ENCODE measurements at places on chromosomes 11 and 22. TPM values are rescaled to one million over a fixed set of nuclear protein-coding genes. Genes with fewer than 3 reads are reported as not detected.
A peak's percentile ranks its signal among the peaks of the same experiment; 100 is the strongest.

DNA sequence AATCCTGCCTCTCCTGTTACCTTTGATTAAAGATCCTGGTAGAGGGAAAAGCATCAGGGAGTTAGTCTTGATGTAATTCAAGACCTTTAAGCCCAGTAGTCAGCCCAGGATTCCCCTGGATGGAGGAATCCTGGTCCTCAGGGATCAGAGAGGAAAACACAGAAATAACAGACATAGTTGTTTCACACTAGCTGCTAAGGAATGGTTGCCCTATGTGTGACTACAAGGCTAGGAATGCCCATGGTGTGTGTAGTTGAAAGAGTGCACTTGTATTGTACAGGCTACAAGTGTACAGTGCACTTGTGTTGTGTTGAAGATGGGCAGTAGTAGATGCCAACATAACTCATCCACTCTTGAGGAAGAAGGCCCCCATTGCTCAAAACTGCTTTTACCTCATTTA lies 226.8 kb downstream of the AASDHPPT start:
- no peak overlapping the region for H3K4me3 ChIP-seq
- H3K27ac ChIP-seq = no peak overlapping the region
- no peaks in the 10 kb centered on the region for H3K4me1 ChIP-seq
- H3K36me3 ChIP-seq = no peaks in the 10 kb centered on the region
- H3K27me3 ChIP-seq = no peaks in the 10 kb centered on the region

The LRRC74B gene
- total RNA-seq = not detected

- no peak overlapping the region for H3K4me3 ChIP-seq
- no peaks in the 10 kb centered on the region for H3K27me3 ChIP-seq
- peak; percentile 68 for DNase-seq
- peaks cover 2% of the 10 kb centered on the region for H3K36me3 ChIP-seq
Observed at GRCh38 chr22:41526830-41527799, 17.2 kb downstream of the POLR3H start.

DNA sequence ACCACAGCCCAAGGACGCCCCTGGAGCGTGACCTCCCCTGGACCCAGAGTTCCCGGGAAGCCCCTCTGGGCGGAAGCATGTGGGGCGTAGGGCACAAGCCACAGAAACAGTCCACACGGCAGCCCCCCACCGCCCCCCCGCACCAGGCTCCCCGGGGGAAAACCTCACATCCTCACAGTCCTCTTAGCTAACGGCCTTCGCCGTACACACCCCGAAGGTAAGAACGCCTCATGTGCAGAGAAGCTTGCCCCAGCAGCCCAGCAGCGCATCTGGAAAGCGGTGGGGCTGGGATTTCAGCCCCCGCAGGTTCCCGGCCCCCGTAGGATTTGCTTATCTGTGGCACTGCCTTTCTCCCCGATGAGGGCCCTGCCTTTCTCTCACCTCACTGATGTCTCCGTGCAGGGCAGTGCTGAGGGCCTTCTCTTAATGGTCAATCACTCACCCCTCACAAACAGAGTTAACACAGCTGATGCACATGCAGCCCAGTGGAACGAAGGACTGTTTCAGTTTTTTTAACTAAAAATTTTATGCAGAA lies 309.2 kb downstream of the BRD1 start:
- no peak overlapping the region for H3K27ac ChIP-seq
- DNase-seq = no peak
- no peaks in the 10 kb centered on the region for H3K36me3 ChIP-seq

DNA sequence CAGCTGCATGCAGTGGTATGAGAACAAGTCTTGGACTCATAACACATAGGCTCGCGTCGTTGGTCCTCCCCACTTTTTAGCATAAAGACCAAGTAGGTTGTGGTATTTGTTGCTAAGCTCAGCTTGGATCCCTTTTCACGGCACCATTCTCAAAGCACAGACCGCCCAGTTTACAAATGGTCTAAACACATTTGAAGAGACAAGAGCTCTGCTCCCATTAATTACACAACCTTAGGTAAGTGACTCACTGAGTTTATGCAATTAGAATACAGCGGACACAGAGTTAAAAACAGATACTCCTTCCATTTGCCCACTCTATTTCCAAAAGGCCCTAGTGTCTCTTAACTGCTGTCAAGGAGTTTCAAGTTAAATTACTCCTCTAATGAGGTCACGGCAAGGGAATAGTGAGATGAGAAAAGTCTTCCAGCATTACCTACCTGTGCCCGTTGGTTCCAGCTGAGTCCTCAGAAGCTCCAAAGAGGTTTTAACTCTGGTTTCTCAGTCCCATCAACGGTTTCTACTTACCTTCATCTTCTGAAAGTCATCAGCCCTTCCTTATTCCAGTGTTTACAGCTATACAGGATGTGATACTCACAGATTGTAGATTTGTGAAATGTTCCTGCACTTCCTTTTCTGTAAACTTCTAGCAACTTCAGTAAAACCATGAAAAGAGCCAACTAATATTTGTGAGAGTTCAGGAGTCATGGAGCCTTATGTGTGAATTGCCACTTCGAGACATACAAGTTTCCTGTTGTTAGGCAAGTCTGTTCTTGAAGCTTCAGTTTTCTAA lies at the start of gene MS4A6A:
MS4A6A (minus strand) TSS at position 543 of the 790 bp plus-strand sequence. CDS start 1,356 bp downstream, outside the sequence.
- DNase-seq = no peak
- peaks cover 2% of the 10 kb centered on the region for H3K36me3 ChIP-seq
- no peak within 1 kb of the TSS for H3K4me3 ChIP-seq
- H3K27me3 ChIP-seq = peaks cover 53% of the 10 kb centered on the region
- H3K27ac ChIP-seq = no peak within 1 kb of the TSS

- no peak for DNase-seq
- no peaks in the 10 kb centered on the region for H3K27me3 ChIP-seq
- H3K27ac ChIP-seq = peak overlapping the region; percentile 58
- no peaks in the 10 kb centered on the region for H3K36me3 ChIP-seq
- peaks cover 39% of the 10 kb centered on the region for H3K4me1 ChIP-seq
Observed at GRCh38 chr11:85787809-85788760, 22.9 kb downstream of the SYTL2 start.

GRCh38 chr11:95330302-95330701 lies 99.3 kb upstream of the SESN3 start:
- H3K4me3 ChIP-seq = no peak overlapping the region
- no peaks in the 10 kb centered on the region for H3K36me3 ChIP-seq
- H3K27ac ChIP-seq = no peak overlapping the region
- peaks cover 6% of the 10 kb centered on the region for H3K4me1 ChIP-seq
- DNase-seq = no peak

The RAC2 gene
- 681 TPM for total RNA-seq

GRCh38 chr11:16007514-16007913 lies 348.8 kb downstream of the SOX6 start:
- H3K27ac ChIP-seq = no peak overlapping the region
- DNase-seq = no peak
- no peak overlapping the region for H3K4me3 ChIP-seq
- H3K27me3 ChIP-seq = no peaks in the 10 kb centered on the region
- no peaks in the 10 kb centered on the region for H3K4me1 ChIP-seq

GRCh38 chr22:22959147-22959827 lies 71.7 kb downstream of the IGLL5 start:
- H3K4me1 ChIP-seq = peaks cover 7% of the 10 kb centered on the region
- H3K27ac ChIP-seq = no peak overlapping the region
- peak; percentile 73 for DNase-seq
- peaks cover 1% of the 10 kb centered on the region for H3K36me3 ChIP-seq
- H3K27me3 ChIP-seq = peaks cover 37% of the 10 kb centered on the region
- no peak overlapping the region for H3K4me3 ChIP-seq

DNA sequence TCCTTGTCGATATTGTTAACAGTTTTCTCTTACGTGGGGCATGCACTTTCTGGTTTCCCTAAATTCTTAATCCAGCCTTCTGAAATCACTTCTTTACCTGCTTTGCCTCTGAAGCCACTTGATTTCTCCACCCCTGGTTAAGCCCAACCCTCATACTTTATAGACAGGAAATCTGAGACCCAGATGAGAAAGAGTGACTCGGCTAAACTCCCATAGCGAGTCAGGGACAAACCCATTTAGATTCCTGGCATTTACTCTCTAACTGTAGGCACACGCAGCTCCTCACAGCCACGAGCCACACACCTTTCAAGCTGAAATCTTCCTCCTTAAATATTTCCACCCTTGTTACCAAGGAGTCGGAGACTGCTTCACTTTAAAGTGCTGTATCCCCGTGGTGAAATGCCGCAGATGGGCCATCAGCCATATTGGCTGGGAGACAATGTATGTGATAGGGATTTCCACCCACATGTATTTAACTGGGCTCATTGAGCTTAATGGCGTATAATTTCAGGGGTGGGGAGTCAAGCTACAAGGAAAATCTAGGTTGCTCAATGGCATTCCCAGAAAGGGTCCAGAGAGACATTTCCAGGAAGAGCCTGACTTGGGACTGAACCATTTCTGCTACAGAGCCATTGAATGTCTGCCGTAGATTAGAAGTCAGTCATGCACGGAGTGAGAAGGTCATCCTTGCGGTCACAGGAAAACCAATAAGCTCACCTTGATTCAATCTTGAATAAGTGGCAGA lies 49.9 kb upstream of the GRK3 start:
- no peak overlapping the region for H3K27ac ChIP-seq

DNA sequence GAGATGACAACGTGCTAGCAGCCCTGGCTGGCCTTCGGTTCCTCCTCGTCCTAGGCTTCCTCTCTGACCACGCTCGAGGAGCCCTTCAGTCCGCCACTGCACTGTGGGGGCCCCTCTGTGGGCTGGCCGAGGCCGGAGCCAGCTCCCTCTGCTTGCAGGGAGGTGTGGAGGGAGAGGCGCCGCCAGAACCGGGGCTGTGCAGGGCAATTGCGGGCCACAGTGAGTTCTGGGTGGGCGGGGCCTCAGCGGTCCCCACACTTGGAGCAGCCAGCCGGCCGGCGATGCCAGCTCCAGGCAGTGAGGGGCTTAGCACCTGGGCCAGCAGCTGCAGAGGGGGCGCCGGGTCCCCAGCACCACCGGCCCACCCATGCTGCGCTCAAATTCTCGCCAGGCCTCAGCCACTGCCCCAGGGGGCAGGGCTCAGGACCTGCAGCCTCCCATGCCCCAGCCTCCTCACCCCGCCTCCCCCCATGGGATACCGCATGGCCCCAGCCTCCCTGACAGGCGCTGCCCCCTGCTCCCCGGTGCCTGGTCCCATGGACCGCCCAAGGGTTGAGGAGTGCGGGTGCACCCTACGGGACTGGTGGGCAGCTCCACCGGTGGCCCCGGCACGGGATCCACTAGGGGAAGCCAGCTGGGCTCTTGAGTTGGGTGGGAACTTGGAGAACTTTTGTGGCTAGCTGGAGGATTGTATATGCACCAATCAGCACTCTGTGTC lies 399.4 kb downstream of the LUZP2 start:
- no peaks in the 10 kb centered on the region for H3K4me1 ChIP-seq
- no peaks in the 10 kb centered on the region for H3K27me3 ChIP-seq
- DNase-seq = no peak
- H3K36me3 ChIP-seq = no peaks in the 10 kb centered on the region
- no peak overlapping the region for H3K4me3 ChIP-seq

GRCh38 chr22:44091021-44091721 lies 67.1 kb downstream of the PARVB start:
- H3K4me1 ChIP-seq = peaks cover 13% of the 10 kb centered on the region
- no peak overlapping the region for H3K27ac ChIP-seq
- peak; percentile 39 for DNase-seq
- H3K27me3 ChIP-seq = no peaks in the 10 kb centered on the region

The SLC5A1 gene
- not detected for total RNA-seq

- DNase-seq = no peak
- no peaks in the 10 kb centered on the region for H3K27me3 ChIP-seq
- H3K4me3 ChIP-seq = no peak overlapping the region
- H3K4me1 ChIP-seq = peaks cover 51% of the 10 kb centered on the region
Observed at GRCh38 chr11:59552844-59553243, 41.5 kb downstream of the OR4D9 start.
